ENCODE measurements at places on chromosomes 2 and 18.
A peak's percentile ranks its signal among the peaks of the same experiment; 100 is the strongest.

GRCh38 chr2:227150222-227150936, 13.6 kb downstream of the COL4A4 start:
- DNase-seq: no peak

- no peak for DNase-seq
Observed at GRCh38 chr2:238686223-238686622, 161.7 kb upstream of the TWIST2 start.

GRCh38 chr2:226799976-226800940, 638 bp upstream of the IRS1 start:
- DNase-seq: no peak

- no peak for DNase-seq
Observed at GRCh38 chr2:28049899-28050298, 159.4 kb downstream of the BABAM2 start.

- DNase-seq: no peak
Observed at GRCh38 chr2:217928324-217929181, 74.2 kb downstream of the TNS1 start.

- no peak for DNase-seq
Observed at GRCh38 chr18:75784390-75784789, 356.9 kb upstream of the SMIM21 start.

- no peak for DNase-seq
Observed at GRCh38 chr2:130720528-130720927, 8.3 kb upstream of the GPR148 start.

DNA sequence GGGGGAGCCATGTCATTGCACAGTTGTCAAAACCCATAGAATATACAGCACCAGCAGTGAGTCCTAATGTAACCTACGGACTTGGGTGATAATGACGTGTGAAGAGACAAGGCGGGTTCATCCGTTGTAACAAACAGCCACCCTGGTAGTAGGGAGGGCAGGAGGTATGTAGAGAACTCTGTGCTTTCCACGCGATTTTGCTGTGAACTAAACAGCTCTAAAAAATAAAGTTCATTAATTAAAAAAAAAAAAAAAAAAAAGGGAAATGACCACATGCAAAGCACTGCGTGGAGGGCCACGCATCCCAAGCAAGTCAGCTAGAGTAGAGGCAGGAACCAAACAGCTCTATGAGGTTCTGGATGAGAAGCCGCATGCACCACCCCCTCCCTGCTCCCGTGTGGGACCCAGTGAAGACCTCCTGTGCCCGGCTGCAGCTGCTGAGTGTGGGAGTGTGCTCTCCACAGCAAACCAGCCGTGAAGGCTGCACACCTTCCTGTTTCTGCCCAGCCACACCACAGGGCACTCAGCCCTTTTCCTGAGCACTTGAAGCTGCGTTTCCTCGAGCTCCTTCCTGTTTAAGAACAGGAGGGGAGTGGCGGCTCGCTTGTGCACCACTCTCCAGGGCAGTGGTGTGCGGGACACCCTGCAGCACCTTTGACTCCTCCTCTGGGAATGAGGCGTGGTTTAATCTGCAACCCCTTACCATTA, 65.6 kb downstream of the ODC1 start:
- DNase-seq: peak; percentile 10

- no peak for DNase-seq
Observed at GRCh38 chr2:19408592-19408991, 50.2 kb upstream of the OSR1 start.

- no peak for DNase-seq
Observed at GRCh38 chr2:151655663-151656398, 78.4 kb downstream of the NEB start.

DNA sequence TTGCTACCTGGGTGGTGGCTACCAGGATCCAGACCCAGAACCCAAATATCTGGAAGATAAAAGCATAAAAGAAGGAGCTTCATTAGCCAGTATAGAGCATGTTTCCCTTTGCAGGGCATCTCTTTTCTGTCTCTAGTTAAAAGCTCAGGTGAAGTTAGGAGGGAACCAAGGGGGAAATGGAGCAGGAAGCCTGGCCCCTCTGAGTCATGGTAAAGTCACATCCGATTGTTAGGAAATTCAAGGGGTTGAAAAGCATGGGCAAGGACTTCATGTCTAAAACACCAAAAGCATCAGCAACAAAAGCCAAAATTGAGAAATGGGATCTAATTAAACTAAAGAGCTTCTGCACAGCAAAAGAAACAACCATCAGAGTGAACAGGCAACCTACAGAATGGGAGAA, 126.9 kb downstream of the RPIA start:
- no peak for DNase-seq

- no peak for DNase-seq
Observed at GRCh38 chr2:43486603-43487002, 109.2 kb downstream of the THADA start.

DNA sequence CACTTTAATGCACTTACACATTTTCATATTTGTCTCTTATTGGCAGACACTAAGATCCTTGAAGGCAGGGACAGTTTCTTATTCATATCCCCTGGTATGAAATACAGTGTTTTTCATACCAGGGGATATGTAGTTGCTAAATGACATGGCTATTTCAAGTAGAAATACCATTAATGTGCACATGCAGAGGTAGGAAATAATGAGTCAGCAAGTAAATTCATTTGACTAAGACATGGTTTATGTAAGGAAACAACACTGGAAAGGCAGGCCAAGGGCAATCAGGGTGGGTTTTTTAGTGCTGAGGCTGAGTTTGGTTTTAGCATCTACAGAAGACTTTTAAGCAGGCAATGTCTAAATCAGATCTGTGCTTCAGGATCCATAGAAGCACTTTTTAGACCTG, 155.9 kb downstream of the WDPCP start:
- no peak for DNase-seq

GRCh38 chr2:123502931-123503330, 522.2 kb upstream of the CNTNAP5 start:
- DNase-seq: no peak

DNA sequence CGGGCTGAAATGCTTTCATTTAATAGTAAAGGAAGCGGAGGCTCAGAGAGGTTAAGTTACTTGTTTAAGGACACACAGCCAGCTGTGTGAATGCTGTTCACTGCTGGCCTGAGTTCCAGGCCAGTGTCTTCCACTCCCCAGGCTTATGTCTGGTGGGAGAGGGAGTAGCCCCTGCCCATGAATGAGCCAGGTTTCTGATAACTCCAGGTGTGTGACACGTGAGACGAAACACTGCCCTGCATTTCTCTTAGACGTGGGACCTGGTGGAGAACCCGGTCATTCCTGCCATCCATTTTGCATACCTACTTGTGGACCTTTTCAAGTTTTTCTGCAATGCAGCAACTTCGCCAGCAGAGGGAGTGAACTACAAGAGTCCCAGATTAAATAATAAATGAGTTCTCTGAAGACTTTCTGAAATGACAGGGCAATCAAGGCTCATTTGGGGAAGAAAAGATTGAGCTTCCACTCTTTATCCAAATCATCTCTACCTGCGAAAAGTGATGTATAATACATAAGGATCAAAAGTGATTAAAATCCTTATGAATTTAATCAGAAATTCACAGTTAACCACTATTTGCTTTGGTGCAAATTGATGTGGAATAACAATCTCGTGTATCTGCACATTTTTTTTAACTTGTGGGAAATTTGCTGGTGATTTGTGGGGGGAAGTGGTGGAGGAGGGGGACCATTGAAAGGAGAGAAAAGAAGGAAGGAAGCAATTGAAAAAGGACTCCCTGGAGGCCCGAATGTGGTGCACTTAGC, 79.4 kb upstream of the ASB18 start:
- DNase-seq: peak; percentile 15

- no peak for DNase-seq
Observed at GRCh38 chr2:210681491-210681890, 125.1 kb downstream of the CPS1 start.

DNA sequence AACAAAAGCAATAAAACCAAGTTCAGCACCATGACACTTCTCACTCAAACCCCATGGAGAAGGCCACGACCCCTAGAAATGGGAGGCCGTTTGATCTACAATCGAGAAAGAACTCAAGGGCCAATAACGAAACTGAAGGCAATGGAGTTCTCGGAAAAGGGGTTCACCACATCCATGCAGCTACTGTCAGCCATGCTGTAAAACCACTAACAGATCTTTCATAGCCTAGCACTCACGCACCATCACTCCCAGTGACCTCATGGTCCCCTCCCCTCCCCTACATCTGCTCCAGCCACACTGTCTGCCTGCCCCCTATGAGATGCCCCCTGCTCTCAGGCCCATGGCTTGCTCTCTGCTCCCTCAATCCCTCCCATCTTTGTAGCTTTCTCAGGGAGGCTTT, 135.3 kb downstream of the TMEM163 start:
- no peak for DNase-seq

- no peak for DNase-seq
Observed at GRCh38 chr2:152763651-152764050, 45.2 kb downstream of the ARL6IP6 start.

DNA sequence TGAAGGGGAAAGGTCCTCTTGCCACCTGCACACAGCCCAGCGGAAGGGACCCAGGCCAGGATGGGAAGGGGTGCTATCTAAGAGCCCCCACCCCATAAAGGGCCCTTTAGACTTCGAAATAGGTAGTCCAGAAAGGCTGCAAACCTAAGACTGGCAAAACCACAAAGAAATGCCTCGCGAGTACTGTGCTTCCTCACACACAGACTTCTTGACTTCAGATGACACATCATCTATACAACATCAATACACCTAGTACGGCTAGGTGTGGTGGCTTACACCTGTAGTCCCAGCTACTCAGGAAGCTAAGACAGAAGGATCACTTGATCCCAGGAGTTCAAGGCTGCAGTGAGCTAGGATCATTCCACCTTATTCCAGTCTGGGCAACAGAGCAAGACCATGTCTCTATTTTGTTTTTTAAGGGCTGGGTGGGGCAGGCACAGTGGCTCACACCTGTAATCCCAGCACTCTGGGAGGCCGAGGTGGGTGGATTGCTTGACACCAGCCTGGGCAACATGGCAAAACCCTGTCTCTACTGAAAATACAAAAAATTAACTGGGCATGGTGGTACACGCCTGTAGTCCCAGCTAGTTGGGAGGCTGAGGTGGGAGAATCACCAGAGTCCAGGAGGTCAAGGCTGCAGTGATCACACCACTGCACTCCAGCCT, 125.8 kb downstream of the CABLES1 start:
- DNase-seq: no peak

- DNase-seq: no peak
Observed at GRCh38 chr18:1002653-1003178, 98.0 kb downstream of the ADCYAP1 start.

- DNase-seq: no peak
Observed at GRCh38 chr2:43276962-43277391, 50.6 kb upstream of the ZFP36L2 start.

GRCh38 chr2:68516051-68516955, 48.9 kb downstream of the APLF start:
- no peak for DNase-seq

DNA sequence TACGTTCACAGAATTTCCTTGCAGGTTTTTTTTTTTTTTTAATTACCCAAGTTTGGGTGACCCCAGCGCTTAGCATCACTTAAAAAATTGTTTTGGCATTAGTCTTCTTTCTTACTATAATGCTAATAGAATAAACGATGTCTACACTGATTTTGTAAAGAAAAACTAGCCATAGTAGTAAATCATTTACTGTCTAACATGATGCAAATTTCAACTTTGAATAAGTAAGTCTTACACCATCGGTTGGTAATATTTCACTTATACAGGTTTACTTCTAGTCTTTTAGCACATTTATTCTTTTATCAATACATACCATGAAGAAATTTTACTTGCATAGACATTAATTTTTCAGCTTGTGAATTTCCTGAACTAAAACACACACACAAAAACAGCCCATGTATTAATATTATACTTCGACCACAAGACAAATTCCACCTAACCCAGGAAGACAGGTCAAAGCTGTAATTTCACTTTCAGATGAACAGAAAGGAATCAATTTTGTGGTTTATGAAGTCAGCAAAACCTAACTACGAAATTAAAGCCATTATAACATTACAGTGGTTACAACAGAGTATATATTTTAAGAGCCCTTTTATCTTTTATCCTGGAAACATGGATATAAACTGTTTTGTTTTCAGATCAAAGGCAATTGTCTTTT, 1.9 kb downstream of the YES1 start:
- DNase-seq: no peak

DNA sequence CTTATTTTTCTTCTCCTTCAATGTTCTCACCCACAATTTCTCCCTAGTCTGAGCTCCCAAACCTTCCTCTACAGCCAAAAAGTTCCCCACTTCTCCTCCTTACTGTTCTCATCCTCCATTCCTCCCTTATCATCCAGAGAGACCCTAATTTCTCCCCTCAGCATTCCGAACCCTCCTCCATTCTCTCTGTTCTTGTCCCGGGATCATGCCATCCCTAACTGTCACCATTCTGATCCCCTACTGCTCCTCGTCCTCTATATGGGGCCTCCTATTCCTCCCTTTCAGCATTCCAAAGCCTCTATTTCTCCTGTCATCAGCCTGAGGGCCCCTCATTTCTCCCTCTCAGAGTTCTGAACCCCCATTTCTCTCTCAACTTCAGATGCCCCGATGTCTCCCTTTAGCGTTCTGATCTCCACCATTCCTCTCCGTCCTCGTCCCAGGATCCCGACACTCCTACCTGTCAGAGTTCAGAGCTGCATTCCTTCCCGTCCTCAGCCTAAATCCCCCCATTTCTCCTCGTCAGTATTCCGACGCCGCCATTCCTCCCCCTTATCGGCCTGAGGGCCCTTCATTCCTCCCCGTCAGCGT, 522 bp downstream of the MBD1 start:
- DNase-seq: no peak

DNA sequence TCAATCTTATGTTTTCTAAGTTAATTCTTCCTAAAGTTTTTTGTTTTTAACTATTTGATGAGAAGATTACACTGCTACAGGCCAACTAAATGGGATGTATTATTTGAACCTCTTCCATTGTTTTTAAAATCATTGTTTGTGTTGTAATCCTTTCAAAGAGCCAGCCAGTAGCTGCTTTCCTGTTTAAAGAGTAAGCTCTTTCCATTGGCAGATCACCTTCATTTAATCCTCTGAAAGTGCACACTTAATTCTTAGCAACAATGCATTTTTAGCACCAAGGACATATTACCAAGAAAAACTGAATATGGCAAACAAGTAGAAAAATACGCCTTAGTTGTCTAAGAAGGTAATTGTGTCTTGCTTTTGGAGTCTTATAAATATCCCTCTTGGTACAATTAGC, 54.0 kb downstream of the MEIS1 start:
- no peak for DNase-seq

- DNase-seq: no peak
Observed at GRCh38 chr2:238938401-238939055, 90.6 kb downstream of the TWIST2 start.

- DNase-seq: no peak
Observed at GRCh38 chr18:35077937-35078336, 36.7 kb downstream of the MAPRE2 start.

DNA sequence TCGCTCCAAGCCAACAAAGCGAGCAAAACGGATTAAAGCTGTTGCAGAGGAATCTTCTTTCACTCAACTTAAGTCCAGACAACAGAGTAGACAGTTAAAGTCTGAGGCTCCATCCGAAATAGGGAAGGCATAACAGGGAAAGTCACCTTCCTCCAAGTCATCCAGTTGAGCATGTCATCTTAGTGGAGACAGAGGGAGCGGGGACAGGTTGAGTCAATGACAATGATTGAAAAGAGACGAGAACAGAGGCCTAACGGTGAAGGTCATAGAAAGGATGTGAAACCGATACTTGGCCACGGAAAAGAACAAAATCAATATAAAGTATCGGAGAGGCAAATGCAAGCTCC, 455 bp downstream of the C18orf32 start:
- no peak for DNase-seq

- no peak for DNase-seq
Observed at GRCh38 chr2:132665401-132666140, 4.4 kb downstream of the LYPD1 start.
